ENCODE measurements at places on chromosomes 16 and 17.

GRCh38 chr16:61987474-61988012 is 48.7 kb downstream of the CDH8 start:
- no peak overlapping the region for H3K27ac ChIP-seq
- H3K4me1 ChIP-seq: no peaks in the 10 kb centered on the region
- H3K4me3 ChIP-seq: no peak overlapping the region
- no peak for DNase-seq
- peaks cover 2% of the 10 kb centered on the region for H3K27me3 ChIP-seq
- no peaks in the 10 kb centered on the region for H3K36me3 ChIP-seq

GRCh38 chr16:86923656-86924055 is 345.3 kb downstream of the FOXL1 start:
- H3K4me3 ChIP-seq: no peak overlapping the region
- no peak for DNase-seq
- no peak overlapping the region for H3K27ac ChIP-seq

- H3K36me3 ChIP-seq: no peaks in the 10 kb centered on the region
- H3K4me1 ChIP-seq: no peaks in the 10 kb centered on the region
- no peak for DNase-seq
- H3K27me3 ChIP-seq: no peaks in the 10 kb centered on the region
- no peak overlapping the region for H3K27ac ChIP-seq
Measured at GRCh38 chr16:17076092-17076754, 394.5 kb downstream of the XYLT1 start.

- peaks cover 44% of the 10 kb centered on the region for H3K4me1 ChIP-seq
- peak; percentile 38 for DNase-seq
- H3K36me3 ChIP-seq: no peaks in the 10 kb centered on the region
Measured at GRCh38 chr17:2398655-2399571, 1.9 kb downstream of the MNT start.

- peaks cover 2% of the 10 kb centered on the region for H3K36me3 ChIP-seq
- no peak overlapping the region for H3K4me3 ChIP-seq
- H3K27ac ChIP-seq: no peak overlapping the region
- H3K4me1 ChIP-seq: no peaks in the 10 kb centered on the region
Measured at GRCh38 chr16:89944773-89945172, 3.8 kb upstream of the DEF8 start.

- no peaks in the 10 kb centered on the region for H3K4me1 ChIP-seq
- no peak overlapping the region for H3K4me3 ChIP-seq
- H3K27ac ChIP-seq: no peak overlapping the region
- H3K36me3 ChIP-seq: peaks cover 7% of the 10 kb centered on the region
- H3K27me3 ChIP-seq: peaks cover 9% of the 10 kb centered on the region
Measured at GRCh38 chr17:72764632-72765041, 327.9 kb downstream of the SLC39A11 start.

DNA sequence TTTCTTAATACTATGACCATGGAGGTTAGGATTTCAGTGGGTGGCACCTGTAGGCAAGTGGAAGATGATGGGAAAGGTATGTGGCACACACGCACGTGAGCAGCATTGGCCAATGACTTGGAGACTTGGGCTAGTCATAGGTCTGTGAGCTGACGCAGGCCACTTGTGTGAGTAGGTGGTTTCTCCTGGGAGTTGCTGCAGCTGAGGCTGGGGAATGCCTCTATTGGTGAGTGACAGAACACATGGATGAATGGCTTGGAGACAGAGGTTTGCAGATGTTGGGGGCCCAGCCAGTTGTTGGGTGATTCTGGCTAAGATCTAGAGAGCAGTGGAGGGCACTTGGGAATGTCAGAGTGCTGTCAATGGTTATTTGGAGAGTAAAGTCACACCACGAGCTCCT is 64.1 kb downstream of the MARF1 start:
- no peaks in the 10 kb centered on the region for H3K27me3 ChIP-seq
- H3K27ac ChIP-seq: no peak overlapping the region
- H3K36me3 ChIP-seq: peaks cover 4% of the 10 kb centered on the region

GRCh38 chr17:31521632-31522283 is 130.3 kb downstream of the RAB11FIP4 start:
- H3K27me3 ChIP-seq: no peaks in the 10 kb centered on the region
- H3K27ac ChIP-seq: no peak overlapping the region

DNA sequence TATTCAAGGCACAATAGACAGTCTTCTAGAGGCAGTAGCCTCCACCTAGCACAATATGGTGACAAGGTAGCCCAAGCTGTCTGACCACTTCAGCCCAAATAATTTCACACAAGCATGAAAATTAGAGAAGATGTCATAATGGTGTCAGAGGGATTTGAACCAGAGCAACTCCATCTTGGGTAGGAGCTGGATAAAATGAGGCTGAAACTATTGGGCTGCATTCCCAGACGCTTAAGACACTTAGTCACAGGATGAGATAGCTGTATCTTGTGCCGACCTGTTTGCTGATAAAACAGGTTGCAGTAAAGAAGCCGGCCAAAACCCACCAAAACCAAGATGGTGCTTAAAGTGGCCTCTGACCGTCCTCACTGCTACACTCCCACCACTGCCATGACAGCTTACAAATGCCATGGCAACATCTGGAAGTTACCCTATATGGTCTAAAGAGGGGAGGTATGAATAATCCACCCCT is 192.6 kb downstream of the CPPED1 start:
- DNase-seq: no peak
- no peak overlapping the region for H3K4me3 ChIP-seq
- no peaks in the 10 kb centered on the region for H3K36me3 ChIP-seq
- no peak overlapping the region for H3K27ac ChIP-seq
- peaks cover 21% of the 10 kb centered on the region for H3K4me1 ChIP-seq
- H3K27me3 ChIP-seq: no peaks in the 10 kb centered on the region

All from progenitor cell of endocrine pancreas (in vitro differentiated cells).